ENCODE measurements at places on chromosomes 7 and 10.
A peak's percentile ranks its signal among the peaks of the same experiment; 100 is the strongest.

DNA sequence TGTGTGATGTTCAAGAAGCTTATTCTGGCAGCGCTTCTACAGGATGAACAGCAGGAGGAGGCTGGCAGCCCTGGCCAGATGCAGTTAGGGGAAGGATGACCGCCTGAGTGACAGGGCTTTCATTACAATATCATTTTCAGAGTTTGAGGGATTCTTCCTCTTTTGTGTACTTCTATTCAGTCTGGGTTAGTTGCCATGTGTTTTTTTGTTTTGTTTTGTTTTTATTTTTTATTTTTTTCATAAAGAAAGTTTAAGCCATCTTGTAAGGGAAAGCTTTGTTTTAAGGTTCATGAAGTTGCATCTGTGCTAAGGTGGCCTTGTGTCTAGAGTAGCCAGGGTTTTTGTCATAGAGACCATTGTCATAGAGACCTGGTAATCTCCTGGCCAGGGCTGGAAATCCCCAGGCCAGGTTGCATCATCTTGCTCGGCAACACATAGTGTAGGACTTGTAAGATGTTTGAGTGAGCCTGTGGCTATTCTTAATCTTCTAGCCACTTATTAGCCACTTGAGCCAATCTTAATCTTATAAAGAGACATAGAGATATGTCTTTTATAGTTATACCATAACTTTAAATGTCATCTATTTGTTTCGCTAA is 230.5 kb upstream of the TMEM229A start:
- peak; percentile 56 for DNase-seq

DNA sequence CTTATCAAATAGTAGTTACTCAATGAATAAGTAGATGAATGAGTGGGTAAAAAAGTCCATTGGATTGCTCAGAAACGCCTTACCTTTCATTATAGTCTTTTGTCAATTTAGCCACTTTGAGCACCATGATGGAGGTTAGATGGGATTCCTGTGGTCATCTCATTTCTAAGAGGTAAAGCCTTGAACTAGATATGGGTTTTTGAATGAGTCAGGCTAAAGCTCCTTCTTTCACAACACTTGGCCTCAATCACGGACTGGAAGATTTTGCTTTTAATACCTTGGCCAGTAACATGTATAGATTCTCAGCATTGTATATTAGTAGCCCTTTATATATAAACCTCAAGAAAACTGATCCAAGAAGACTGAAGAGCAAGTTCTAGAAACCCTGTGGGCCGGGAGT is 99.7 kb upstream of the CCDC6 start:
- DNase-seq = no peak

GRCh38 chr7:17696422-17696821 is 243.9 kb downstream of the SNX13 start:
- no peak for DNase-seq

GRCh38 chr7:139640681-139641080 is 117.2 kb downstream of the CLEC2L start:
- DNase-seq = no peak

GRCh38 chr7:21414795-21415393 is 13.0 kb upstream of the SP4 start:
- DNase-seq = no peak

GRCh38 chr10:123518765-123519164 is 147.4 kb upstream of the GPR26 start:
- no peak for DNase-seq
